AG20443 (cell line): ENCODE measurements at places on chromosomes 7 and 10.
A peak's percentile ranks its signal among the peaks of the same experiment; 100 is the strongest.

DNA sequence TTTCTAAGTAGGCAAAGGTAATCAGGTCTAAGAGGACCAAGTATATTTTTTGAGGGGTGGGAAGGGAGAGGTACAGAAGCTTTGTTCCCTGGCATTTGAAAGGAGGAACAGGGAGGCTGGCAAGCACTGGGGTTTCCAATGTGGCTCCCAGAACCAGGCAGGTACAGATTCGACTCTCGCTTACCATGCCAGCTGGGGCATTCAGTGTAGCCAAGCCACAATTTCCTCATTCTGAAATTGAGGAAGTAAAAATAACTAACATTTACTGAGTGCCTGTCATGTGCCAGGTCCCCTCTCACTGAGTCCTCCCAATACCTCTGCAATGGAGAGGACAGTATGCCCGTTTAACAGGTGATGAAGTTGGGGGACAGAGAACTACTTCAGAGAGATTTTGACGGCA, 45.9 kb upstream of the BET1 start:
- no peak for DNase-seq

- DNase-seq, result no peak
Measured at GRCh38 chr10:73991203-73991883, 6.6 kb upstream of the VCL start.

GRCh38 chr7:151919595-151919994, 36.7 kb upstream of the GALNTL5 start:
- DNase-seq, result no peak

DNA sequence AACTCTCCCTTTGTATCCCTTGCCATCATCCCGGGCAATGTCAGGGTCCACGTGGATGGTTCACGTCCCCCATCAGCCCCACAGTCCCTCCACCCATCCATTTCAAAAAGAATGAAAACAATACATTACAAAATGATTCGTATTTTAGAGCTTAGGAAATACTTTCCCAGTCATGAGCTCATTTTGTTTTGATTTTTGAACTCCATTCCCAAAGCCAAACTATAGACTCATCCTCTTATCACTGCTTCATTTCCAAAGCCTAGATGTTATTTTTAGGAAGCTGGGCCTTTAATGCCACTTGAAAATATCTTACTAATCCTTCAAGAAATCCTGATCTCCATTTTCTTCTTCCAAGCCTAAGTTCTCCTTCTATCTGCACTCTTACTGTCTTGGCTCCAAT, 72.1 kb downstream of the WNT2 start:
- DNase-seq, result peak; percentile 48

DNA sequence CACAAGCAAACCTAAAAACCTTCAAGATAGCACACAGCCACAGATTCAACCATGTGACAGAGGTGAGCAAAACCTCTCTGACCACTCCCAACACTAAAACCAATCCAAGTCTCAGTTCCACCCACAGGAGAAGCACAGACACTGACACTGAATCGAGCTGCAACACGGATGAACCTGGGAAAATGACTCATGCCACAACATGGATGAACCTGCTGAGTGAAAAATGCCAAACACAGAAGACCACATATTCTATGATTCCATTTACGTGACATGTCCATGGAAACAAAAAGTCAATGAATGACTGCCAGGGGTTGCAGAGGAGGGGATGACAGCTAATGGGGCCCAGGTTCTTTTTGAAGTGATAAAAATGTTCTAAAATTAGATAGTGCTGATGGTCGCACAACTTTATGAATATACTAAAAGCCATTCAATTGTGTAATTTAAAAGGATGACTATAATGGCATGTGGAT, 22.0 kb downstream of the CYTH3 start:
- no peak for DNase-seq
